ENCODE measurements at places on chromosomes 2 and 18.

DNA sequence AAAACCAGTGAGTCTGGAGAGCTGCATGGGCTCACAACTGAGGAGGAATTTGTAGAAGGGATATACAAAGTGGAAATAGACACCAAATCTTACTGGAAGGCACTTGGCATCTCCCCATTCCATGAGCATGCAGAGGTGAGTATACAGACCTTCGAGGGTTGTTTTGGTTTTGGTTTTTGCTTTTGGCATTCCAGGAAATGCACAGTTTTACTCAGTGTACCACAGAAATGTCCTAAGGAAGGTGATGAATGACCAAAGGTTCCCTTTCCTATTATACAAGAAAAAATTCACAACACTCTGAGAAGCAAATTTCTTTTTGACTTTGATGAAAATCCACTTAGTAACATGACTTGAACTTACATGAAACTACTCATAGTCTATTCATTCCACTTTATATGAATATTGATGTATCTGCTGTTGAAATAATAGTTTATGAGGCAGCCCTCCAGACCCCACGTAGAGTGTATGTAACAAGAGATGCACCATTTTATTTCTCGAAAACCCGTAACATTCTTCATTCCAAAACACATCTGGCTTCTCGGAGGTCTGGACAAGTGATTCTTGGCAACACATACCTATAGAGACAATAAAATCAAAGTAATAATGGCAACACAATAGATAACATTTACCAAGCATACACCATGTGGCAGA is 3.6 kb downstream of the TTR start:
- DNase-seq = no peak

GRCh38 chr18:44370861-44371260 is 309.8 kb upstream of the SETBP1 start:
- no peak for DNase-seq

- DNase-seq = no peak
Observed at GRCh38 chr2:23199115-23199918, 185.7 kb upstream of the KLHL29 start.

GRCh38 chr2:213119061-213119809 is 32.2 kb downstream of the IKZF2 start:
- DNase-seq = no peak

DNA sequence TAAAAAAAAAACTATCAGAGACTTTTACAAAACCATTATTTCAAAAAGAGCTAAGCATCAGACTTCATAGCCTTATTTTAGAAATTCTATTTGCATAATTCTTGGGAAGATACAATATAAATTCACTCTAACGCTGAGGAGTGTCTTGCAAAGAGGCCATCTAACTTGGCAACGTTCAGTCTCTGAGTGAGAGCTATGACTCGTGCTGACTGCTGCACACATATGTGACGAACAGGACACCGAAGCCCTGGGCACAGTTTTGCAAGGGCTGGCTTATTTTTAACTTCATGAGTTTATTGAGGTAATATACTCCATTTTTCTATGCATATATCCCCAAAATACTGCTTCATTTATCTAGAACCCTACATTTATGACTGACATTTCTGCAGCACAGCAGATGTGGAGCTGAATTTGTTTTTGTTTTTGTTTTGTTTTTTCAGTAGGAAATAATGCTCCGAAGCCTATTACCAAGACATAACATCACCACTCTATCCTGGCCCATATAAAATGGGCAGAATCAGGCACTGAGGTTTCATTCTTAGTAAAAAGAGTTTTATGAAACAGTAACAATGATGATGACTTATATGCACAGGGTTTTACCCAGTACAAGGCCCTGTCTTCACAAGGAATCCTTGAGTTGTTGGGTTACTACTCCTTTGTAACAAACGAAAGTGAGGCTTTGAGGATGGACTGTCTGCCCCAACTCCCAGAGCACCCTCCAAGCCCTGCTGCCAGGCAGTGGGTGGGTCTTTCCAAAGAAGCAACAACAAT is 68.3 kb downstream of the CRACDL start:
- DNase-seq = no peak

DNA sequence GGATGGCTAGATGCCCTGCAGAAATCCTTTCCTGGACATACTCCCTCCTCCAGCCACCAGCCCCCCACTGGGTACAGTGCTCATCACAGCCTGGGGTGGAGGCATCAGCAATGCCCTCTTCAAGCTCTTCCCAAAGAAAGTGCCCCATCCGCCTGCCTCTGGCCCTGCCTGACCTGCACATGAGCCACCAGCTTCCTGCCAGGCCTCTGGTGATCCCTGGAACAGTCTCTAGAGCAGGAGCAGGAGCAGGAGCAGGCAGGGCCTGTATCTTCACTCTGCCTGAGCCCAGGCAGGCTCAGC is 54.1 kb upstream of the CAB39 start:
- no peak for DNase-seq

- no peak for DNase-seq
Observed at GRCh38 chr2:111704246-111704645, 179.7 kb downstream of the ANAPC1 start.

GRCh38 chr2:170486730-170487129 is 228.4 kb upstream of the SP5 start:
- DNase-seq = no peak

- DNase-seq = no peak
Observed at GRCh38 chr2:239081622-239082021, 233.7 kb downstream of the TWIST2 start.

DNA sequence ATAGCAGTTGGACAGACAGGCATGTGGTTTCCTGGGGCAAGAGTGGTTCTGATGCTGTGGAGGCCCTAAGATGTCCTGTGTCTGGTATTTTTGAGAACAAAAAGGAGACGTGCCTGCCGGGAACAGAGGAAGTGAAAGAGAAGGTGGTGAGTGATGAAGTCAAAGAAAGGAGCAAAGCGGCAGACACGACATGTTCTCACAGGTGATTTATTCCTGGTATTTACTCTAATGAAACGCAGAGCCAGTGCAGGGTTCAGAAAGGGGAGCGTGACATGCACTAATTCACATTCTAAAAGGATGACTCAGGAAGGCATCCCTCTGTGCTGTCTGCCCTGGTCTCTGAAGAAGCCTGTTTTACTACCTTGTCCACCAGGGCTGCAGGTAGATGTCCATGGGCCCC is 211.0 kb downstream of the KCNE4 start:
- no peak for DNase-seq
